ENCODE measurements at places on chromosomes 16 and 17. TPM values are rescaled to one million over a fixed set of nuclear protein-coding genes. Genes with fewer than 3 reads are reported as not detected.

- no peak for DNase-seq
Observed at GRCh38 chr17:17142556-17142955, 63.6 kb downstream of the PLD6 start.

DNA sequence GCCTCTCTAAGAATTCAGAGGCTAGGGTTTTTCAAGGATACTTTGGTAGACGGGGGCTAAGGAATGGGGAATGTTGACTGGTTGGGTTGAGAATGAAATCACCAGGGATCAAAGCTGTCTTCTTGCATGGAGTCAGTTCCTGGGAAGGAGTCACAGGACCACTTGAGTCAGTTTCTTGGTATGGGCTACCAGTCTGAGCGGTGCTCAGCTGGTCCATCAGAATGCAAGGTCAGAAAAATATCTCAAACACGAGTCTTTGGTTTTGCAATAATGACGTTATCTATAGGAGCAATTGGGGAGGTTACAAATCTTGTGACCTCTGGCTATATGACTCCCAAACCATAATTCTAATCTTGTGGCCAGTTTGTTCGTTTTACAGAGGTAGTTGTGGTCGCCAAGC, 18.4 kb downstream of the CHD9NB start:
- DNase-seq: peak; percentile 55

- DNase-seq: no peak
Observed at GRCh38 chr17:74373838-74374606, 6.7 kb downstream of the GPR142 start.

DNA sequence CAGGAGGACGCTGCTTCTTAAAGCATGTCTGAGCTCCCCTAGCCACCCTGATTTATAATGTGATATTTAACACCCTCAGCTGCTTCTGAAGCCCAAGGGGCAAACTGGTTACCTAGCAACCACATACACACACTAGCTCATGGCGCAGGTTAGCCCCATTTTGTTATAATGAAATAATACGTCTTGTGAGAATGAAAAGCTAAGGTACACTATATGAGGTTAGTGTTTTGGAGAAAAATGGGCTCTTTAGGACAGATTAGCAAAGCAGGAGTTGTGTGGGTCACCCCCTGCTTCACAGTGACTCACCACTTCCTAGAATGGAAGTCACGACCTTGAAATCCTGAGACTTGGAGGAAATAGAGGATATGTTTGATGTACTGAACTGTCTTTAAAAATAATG, 404.8 kb upstream of the HSBP1 start:
- DNase-seq: peak; percentile 16

Gene TVP23C
- total RNA-seq: 32.3 TPM

Gene MYH2
- total RNA-seq: not detected

Gene SLX1A
- total RNA-seq: 20.7 TPM
